B cell (primary cell): ENCODE measurements at places on chromosomes 5 and 9.

- DNase-seq, result no peak
Observed at GRCh38 chr5:114782869-114783268, 386.8 kb downstream of the TRIM36 start.

GRCh38 chr9:35691334-35691650 is 1.6 kb upstream of the TPM2 start:
- no peak for DNase-seq

DNA sequence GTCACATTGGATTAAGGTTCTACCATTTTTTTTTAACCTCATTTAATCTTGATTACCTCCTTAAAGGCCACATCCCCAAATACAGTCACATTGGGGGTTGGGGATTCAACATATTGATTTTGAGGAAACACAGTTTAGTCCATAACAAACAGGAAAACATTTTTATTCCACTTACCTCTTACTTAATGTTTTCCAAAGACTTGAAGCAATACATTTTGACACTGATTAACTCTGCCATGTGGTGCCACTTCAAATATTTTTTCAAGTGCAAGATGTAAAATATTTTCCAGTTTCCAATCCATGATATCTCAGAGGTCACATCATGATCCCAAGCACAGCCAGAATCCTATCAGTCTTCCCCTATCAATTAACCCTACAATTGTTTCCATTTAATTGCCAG is 548.0 kb downstream of the CSNK1G3 start:
- no peak for DNase-seq

- DNase-seq, result no peak
Observed at GRCh38 chr9:89012294-89013042, 21.2 kb downstream of the S1PR3 start.

DNA sequence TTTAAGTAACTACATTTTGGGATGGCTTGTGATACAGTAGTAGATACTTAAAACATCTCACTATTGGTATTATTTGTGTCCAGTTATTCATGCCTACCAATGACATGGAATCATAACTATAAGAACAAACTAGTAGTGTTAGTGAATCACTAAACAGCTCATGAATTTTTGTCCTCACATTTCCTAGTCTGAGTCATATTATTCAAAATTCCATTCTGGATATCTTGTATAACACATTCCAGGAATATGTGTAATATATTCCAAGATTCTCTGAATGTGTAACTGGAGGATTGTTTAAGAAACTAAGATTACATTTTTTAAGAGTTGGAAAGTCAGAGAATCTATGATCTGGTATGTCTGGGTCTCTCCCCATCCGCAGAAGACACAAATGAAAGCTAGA is 565.3 kb upstream of the ZNF608 start:
- no peak for DNase-seq

DNA sequence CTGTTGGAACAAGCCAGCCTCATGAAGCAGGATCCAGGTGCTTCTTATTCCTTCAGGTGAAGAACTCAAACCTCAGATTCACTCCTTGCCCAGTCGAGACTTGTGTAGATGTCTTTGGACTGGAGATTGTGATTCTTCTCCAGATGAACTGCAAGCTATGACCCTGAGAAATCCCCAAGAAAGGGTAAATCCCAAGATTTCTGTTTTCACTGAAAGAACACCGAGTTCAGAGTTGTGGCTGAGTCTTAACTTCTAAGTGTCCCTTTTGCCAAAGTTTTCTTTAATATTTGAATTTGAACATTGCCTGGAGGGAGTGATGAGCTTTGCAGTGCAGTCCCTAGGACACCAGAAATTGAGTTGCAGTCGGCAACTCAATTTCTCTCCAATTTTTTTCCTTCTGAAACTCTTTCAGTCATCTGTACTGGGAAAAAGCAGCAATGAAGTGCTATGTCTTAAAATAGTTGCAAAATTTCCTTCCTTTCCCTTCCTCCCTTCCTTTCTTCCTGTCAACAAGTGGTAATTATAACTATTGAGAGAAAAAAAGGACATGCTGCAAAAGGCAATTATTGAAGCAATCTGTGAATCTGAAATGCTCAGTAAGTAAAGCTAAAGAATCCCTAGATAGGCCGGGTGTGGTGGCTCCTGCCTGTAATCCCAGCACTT is 56.1 kb downstream of the ANKRD55 start:
- no peak for DNase-seq

DNA sequence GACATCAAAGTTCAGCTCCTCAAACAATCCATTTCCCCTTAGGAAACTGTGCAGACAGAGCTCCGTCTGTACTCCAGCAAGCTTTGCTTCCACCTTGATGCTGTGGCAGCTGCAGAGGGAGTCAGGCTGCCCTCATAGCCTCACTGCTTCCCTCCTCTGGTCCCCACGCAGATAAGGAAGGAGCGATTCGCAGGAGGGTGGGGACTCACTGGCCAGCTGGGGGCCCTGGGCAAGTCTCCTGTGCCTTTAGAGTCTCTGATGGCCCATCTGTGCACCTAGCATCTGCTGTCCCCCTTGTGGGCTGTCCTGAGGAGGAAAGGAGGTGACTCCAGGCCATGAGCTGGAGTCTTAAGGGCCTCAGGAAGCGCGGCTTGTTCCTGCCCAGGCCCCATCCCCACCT is 121.5 kb downstream of the ENTREP1 start:
- DNase-seq, result no peak

DNA sequence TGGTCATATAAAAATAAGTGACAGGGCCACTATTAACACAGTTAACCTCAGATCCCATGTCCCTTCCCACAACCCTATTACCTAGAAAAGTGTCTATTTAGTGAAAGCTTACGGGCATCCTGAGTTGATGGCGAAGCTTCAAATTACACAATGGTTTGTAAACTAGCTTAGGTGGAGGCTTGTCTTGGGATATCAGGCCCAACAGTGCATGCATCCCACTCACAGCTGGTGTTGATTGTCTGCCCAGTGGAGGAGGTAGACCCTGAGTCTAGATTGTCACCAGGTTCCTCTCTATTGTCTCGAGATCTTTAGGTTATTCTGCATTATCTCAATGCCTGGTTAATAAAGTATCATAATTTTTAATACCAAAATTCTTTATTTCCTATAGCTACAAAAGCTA is 30.4 kb downstream of the PRELID2 start:
- no peak for DNase-seq

- DNase-seq, result no peak
Observed at GRCh38 chr5:147481376-147481775, 28.5 kb downstream of the DPYSL3 start.

- DNase-seq, result no peak
Observed at GRCh38 chr9:127966416-127967150, 14.2 kb downstream of the EEIG1 start.

- DNase-seq, result no peak
Observed at GRCh38 chr5:97764700-97765099, 581.7 kb upstream of the RIOK2 start.

DNA sequence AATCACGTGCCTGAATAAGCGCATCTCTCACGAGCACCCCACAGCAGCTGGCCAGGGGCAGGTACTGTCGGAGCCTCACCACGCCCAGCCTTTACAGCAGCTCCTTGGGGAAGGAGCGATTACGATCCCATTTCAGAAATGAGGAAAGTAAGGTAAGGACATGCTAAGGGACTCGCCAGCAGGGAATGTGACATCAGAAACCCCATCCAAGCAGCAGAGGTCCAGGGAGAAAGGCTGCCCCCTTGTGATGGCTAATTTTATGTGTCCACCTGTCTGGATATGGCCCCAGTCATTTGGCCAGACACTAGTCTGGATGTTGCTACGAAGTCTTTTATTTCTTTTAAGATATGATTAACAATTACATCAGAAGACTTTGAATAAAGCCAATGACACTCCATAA is 77.3 kb downstream of the UBE2QL1 start:
- DNase-seq, result peak; percentile 13

DNA sequence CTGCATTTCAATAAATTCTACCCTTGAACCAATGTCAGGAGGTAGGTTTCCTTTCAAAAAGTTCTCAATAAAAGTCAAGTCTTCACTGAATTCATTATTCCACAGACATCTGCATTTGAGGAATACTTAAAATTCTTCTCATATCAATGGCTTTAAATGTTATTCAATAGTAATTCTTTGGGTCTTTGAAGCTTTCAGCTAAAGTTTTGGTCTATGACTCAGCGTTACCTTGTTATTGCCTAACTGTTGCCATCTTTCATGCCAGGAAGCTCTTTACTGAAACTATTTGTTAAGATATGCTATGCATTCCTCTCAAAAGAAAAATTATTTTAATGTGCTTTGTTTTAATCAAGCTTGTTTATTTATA is 170.5 kb downstream of the NNT start:
- DNase-seq, result no peak

DNA sequence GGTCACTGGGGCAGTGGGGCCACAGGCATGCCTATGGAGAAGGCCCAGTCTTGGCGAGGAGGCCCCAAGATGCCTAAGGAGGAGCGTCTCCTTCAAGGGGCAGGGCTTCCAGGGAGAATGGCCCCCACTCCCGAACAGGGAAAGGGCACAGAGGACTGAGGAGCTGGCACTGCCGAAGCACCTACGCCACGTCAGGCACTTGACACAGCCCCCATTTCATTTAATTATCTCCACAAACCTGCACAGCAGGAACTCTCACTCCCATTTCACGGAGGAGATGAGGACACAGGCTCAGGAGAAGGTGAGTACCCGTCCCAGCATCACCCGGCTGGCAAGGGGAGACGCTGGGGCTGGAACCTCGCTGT is 26.0 kb downstream of the EGR1 start:
- no peak for DNase-seq
